Tibial nerve (tissue), 4 donors: ENCODE measurements at places on chromosomes 2 and 18.

DNA sequence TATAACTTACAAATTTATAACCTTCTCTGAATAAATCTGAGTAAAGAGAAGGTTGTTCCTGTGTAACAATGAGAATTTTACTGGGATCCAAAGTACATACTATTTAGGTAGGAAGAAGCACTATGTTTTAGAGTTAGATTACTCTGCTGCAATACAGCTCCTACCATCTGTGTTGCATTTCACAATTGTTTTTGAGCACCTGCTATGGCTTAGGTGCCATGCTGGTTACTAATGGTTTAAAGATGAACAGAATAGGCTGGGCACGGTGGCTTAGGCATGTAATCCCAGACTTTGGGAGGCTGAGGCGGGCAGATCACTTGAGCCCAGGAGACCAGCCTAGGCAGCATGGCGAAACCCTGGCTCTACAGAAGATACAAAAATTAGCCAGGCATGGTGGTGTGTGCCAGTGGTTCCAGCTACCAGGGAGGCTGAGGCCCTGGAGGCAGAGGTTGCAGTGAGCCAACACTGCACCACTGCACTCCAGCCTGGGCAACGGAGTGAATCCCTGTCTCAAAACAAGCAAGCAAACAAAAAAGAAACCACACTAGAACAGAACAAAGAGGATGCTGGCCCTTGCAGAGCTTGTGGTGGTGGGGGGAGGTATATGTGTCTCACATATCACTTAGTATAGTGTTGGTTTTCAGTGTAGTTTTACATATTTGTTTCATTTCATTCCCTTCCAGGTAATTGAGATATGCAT, 56.7 kb downstream of the SPTBN1 start:
- DNase-seq, result no peak
- no peak overlapping the region for H3K4me3 ChIP-seq
- H3K27ac ChIP-seq, result no peak overlapping the region

GRCh38 chr2:96881349-96882195, 11.7 kb upstream of the SEMA4C start:
- DNase-seq, result no peak
- no peaks in the 10 kb centered on the region for H3K36me3 ChIP-seq
- H3K27me3 ChIP-seq, result no peaks in the 10 kb centered on the region

DNA sequence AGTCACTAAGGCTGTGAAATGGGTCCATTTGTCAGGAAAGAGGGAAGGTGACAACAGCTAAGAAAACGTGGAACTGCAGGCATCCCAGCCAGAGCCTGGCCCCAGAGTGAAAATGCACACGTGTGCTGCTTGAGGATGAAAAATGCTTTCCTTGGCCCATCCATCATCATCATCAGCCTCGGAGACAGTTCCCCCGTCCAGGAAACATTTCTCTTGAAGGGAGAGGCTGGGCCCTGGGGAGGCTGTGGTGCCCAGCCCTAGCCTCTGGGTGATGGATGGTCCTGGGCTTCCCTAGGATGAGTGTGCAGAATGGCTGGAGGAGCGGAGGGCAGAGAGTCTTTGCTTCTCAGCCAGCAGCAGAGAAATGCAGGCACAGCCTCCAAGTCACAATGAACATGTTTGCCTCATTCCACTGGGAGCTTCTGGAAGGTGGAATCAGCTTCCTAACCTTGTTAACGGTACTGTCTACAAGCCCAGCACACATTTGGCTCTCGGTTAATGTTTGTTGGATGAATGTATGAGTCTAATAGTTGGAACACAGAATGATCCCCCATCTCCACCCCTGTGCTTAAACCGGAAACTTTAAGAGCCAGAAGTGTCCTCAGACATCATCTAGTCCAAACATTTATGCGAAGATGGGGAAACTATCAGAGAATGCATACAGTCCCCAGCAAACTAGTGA, 164.0 kb downstream of the RDH14 start:
- no peak for DNase-seq
- no peaks in the 10 kb centered on the region for H3K36me3 ChIP-seq
- H3K4me1 ChIP-seq, result no peaks in the 10 kb centered on the region
- no peak overlapping the region for H3K27ac ChIP-seq
- H3K4me3 ChIP-seq, result no peak overlapping the region

- no peak for DNase-seq
- H3K4me3 ChIP-seq, result no peak overlapping the region
- no peak overlapping the region for H3K27ac ChIP-seq
- no peaks in the 10 kb centered on the region for H3K27me3 ChIP-seq
- peaks cover 6% of the 10 kb centered on the region for H3K4me1 ChIP-seq
These were observed 241.5 kb downstream of the SH3RF3 start for GRCh38 chr2:109370399-109371035.

GRCh38 chr2:129337076-129337475, 642.4 kb upstream of the RAB6C start:
- no peak overlapping the region for H3K27ac ChIP-seq
- DNase-seq, result no peak
- H3K4me1 ChIP-seq, result no peaks in the 10 kb centered on the region
- no peak overlapping the region for H3K4me3 ChIP-seq
- H3K27me3 ChIP-seq, result no peaks in the 10 kb centered on the region
- H3K36me3 ChIP-seq, result no peaks in the 10 kb centered on the region

- H3K36me3 ChIP-seq, result no peaks in the 10 kb centered on the region
- H3K27me3 ChIP-seq, result no peaks in the 10 kb centered on the region
- no peaks in the 10 kb centered on the region for H3K4me1 ChIP-seq
These were observed 157.0 kb upstream of the CBLN2 start for GRCh38 chr18:72700961-72701710.

- no peak overlapping the region for H3K27ac ChIP-seq
- DNase-seq, result no peak
- no peak overlapping the region for H3K4me3 ChIP-seq
- H3K4me1 ChIP-seq, result no peaks in the 10 kb centered on the region
These were observed 77.3 kb upstream of the UPP2 start for GRCh38 chr2:158024288-158024898.

DNA sequence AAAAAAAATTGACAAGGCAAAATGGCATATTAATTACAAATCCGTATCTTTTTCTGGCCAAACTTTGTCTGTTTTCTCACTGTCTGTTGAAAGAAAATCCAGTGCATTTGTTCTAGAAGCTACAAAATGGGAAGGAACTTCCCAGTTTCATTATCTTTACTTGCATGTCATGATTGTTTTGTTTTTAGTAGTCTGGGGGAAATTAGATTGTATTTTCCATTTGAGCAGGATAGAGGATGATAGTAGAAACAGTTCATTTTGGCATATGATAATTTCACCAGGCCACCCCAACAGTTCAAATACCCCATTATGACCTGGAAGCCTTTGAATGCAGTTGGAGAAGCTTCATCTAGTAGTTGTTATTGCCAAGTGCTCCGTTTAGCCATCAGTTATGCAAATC, 77.5 kb upstream of the RANBP2 start:
- DNase-seq, result no peak
- no peaks in the 10 kb centered on the region for H3K36me3 ChIP-seq
- peaks cover 15% of the 10 kb centered on the region for H3K4me1 ChIP-seq
- no peak overlapping the region for H3K4me3 ChIP-seq
- H3K27ac ChIP-seq, result no peak overlapping the region
- H3K27me3 ChIP-seq, result no peaks in the 10 kb centered on the region

GRCh38 chr18:2410688-2411087, 160.6 kb downstream of the METTL4 start:
- DNase-seq, result no peak
- H3K27me3 ChIP-seq, result no peaks in the 10 kb centered on the region
- H3K27ac ChIP-seq, result no peak overlapping the region
- no peaks in the 10 kb centered on the region for H3K4me1 ChIP-seq
- no peaks in the 10 kb centered on the region for H3K36me3 ChIP-seq

DNA sequence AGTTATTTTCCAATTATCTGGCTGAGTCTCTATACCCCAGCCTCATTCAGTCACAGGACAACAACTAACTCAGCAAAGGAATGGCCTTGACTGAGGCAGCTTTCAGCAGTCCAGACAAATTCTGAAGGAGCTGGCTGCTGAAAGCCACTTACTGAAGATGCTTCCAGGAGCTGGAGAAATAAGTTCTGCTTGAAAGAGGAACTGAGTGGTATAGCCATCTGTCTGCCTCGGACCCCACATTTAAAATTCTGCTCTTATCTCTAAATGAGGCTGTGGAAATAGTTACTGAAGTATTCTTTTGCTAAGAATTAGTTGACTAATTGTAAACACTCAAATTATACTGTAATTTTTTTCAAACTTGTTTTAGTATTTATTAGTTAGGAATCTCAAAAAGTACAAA, 9.1 kb upstream of the GPD2 start:
- no peaks in the 10 kb centered on the region for H3K4me1 ChIP-seq
- no peak overlapping the region for H3K27ac ChIP-seq
- no peak for DNase-seq
- no peak overlapping the region for H3K4me3 ChIP-seq

- no peaks in the 10 kb centered on the region for H3K4me1 ChIP-seq
- DNase-seq, result no peak
- no peaks in the 10 kb centered on the region for H3K36me3 ChIP-seq
- no peaks in the 10 kb centered on the region for H3K27me3 ChIP-seq
- no peak overlapping the region for H3K27ac ChIP-seq
These were observed 134.1 kb upstream of the LRRTM1 start for GRCh38 chr2:80438686-80439085.

- peak; percentile 72 for DNase-seq
- H3K4me1 ChIP-seq, result peaks cover 62% of the 10 kb centered on the region
- no peaks in the 10 kb centered on the region for H3K27me3 ChIP-seq
- H3K4me3 ChIP-seq, result no peak overlapping the region
- H3K36me3 ChIP-seq, result no peaks in the 10 kb centered on the region
- H3K27ac ChIP-seq, result peak overlapping the region; percentile 67
These were observed 133.4 kb downstream of the HDAC4 start for GRCh38 chr2:239267288-239267951.

- H3K36me3 ChIP-seq, result no peaks in the 10 kb centered on the region
- no peak for DNase-seq
- no peaks in the 10 kb centered on the region for H3K27me3 ChIP-seq
- H3K4me3 ChIP-seq, result no peak overlapping the region
These were observed 65.3 kb downstream of the STAT1 start for GRCh38 chr2:190948671-190949070.

DNA sequence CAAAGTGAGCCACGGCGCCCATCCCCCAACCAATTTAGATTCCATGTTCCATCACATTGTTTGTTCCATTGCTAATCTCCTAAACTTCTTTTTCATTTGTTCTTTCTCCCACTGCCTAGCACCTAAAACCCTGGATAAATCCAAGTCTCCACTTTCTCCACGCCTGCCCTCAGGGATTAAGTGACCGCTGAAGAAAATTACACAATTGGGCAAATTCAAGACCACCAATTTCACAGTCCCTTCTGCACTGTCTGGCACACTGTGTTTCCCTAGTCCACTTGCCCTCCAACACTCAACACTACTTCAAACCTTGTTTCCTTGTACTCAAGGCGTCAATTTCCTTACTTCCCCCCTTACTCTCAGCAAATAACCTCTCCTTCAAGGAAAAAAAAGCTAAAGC, 5.1 kb upstream of the UBXN4 start:
- no peak overlapping the region for H3K4me3 ChIP-seq
- H3K27ac ChIP-seq, result no peak overlapping the region
- no peak for DNase-seq
- H3K36me3 ChIP-seq, result no peaks in the 10 kb centered on the region
- H3K27me3 ChIP-seq, result no peaks in the 10 kb centered on the region
- no peaks in the 10 kb centered on the region for H3K4me1 ChIP-seq

DNA sequence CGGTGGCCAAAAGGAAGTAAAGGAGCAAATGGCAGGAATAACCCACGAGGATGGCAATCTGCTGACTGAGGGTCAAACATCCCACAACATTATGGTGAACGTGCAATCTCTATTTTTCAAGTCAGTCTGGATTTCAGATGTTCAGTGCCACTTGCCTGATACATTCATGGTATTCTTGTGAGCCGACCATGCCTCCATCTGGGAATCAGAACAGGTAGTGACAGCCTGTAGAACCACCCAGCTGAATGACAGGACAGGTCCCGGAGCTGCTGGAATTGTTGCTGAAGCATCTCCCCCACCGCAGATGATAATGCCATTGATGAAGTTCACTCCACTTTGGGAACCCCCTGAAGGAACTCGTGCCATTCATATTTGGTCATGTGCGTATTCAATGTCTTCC, 123.2 kb downstream of the CAPN13 start:
- H3K36me3 ChIP-seq, result no peaks in the 10 kb centered on the region
- no peak overlapping the region for H3K27ac ChIP-seq
- no peaks in the 10 kb centered on the region for H3K4me1 ChIP-seq

- H3K27me3 ChIP-seq, result no peaks in the 10 kb centered on the region
- H3K4me1 ChIP-seq, result peaks cover 6% of the 10 kb centered on the region
These were observed 13.2 kb downstream of the NABP1 start for GRCh38 chr2:191691016-191691735.

- no peaks in the 10 kb centered on the region for H3K27me3 ChIP-seq
- H3K36me3 ChIP-seq, result no peaks in the 10 kb centered on the region
- no peak overlapping the region for H3K4me3 ChIP-seq
- no peaks in the 10 kb centered on the region for H3K4me1 ChIP-seq
These were observed 112.9 kb upstream of the STK17B start for GRCh38 chr2:196284144-196284844.

DNA sequence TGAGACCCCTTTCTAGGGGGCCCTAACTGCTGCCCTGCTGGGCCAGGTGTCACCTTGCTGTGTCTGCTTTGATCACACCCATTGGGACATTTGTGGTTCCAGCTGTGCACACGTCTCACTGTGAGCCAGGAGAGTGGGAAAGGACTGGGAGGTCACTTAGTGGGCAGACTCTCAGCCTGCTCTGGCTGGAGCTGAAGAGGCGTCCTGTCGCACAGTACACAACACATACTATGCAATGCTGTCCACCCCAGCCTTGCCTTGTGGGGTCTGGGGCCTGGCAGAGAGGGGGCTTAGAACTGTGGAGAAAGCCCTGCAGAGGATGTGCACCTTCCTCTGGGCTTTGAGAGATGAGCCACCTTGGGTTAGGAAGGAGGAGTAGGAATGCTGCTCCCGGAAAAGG, 25.3 kb upstream of the ASPRV1 start:
- DNase-seq, result no peak
- H3K27ac ChIP-seq, result no peak overlapping the region
- no peaks in the 10 kb centered on the region for H3K27me3 ChIP-seq
- no peaks in the 10 kb centered on the region for H3K4me1 ChIP-seq
- H3K4me3 ChIP-seq, result no peak overlapping the region

DNA sequence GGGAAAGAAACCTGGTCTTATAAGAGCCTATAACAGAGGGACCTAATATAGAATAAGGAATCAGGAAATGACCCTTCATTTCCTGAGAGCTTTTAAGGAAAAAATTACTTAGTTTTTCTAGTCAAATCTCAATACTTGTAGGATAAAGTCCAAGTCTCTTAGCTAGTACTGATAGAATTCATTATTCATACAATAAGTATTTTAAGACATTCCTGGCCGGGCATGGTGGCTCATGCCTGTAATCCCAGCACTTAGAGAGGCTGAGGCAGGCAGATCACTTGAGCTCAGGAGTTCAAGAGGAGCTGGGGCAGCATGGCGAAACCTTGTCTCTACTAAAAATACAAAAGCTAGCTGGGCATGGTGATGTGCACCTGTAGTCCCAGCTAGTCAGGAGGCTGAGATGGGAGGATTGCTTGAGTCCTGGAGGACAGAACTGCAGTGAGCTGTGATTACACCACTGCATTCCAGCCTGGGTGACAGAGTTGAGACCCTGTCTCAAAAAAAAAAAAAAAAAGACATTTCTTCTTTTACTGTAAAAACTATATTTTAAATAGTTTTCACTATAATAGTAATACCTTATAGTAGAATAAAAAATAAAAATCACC, 3.2 kb downstream of the RAB3GAP1 start:
- H3K36me3 ChIP-seq, result peaks cover 5% of the 10 kb centered on the region
- H3K4me3 ChIP-seq, result no peak overlapping the region
- H3K27ac ChIP-seq, result no peak overlapping the region
- peaks cover 4% of the 10 kb centered on the region for H3K4me1 ChIP-seq
